ENCODE measurements at places on chromosomes 1 and 21. TPM values are rescaled to one million over a fixed set of nuclear protein-coding genes. Genes with fewer than 3 reads are reported as not detected.

DNA sequence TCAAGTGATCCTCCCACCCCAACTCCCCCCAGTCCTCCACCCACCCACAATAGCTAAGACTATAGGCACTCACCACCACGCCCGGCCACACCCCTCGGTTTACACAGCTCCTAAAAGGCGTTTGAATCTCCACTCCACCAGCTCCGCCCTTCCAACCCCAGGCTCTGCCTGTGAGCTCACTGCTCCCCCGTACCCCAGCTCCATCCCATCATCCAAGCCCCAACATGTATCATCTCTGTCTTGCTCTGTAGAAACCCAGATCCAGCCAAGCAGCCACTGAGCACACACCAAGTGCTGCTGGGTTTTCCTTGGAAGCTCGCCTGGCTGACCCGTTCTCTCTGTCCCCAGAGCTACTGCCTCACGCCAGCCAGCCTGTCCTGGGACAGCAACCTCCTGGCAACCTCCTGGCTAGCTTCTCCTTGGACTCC lies 12.0 kb upstream of the S100A2 start:
- DNase-seq, result no peak

DNA sequence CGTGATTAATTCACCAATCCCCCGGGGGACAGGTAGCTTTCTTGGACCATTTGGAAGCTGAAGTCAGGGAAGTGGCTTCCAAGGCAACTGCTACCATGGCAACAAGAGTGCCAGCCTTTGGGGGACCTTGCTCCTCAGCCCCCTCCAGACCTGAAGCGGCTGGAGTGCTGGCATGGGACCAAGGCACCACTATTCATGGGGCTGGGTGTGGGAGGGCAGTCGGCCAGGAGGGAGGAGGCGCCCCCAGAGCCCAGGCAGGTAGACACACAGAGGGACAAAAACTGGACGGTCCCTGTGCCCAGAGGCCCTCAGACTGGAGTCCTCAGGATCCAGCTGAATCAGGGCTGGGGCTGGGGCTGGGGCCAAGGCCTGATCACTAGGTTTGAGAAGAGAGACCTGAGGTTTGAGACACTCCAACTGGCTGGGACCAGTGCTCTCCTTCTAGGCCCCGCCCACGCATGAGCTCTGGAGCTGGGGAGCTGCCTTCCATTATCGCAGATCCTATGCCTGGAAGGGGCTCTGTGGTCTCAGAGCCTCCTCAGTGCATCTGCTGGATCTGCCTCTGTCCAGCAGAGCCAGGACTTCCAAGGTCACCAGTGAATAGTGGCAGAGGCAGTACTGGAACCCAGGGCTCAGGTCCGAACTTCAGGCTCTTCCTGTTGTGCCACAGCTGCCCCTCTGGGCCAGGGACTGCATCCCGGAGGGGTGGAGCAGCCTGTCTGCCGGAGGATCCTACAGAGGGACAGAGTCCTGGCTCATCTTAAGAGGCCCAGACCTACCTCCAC lies 3.3 kb upstream of the KNCN start:
- no peak for DNase-seq

DNA sequence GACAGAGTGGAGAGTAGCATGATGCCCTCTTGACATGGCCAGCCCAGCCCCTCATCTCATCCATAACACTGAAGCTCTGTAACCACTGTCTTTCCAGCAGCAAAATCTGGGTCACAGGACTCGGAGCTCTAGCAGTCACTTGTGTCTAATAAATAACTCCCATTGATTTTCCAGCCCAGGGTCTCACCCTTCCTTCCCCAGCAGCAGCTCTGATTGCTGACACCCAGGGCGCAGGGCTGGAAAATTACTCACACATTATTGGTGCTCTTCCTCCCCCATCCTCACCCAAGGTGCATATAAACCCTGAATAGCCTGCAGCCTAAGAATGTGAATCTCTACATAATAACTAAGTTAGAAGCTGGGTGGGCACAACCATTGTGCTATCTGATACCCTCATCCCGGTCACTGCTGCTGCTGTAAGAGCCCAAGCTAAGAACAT lies 21.1 kb upstream of the OR10J5 start:
- no peak for DNase-seq

DNA sequence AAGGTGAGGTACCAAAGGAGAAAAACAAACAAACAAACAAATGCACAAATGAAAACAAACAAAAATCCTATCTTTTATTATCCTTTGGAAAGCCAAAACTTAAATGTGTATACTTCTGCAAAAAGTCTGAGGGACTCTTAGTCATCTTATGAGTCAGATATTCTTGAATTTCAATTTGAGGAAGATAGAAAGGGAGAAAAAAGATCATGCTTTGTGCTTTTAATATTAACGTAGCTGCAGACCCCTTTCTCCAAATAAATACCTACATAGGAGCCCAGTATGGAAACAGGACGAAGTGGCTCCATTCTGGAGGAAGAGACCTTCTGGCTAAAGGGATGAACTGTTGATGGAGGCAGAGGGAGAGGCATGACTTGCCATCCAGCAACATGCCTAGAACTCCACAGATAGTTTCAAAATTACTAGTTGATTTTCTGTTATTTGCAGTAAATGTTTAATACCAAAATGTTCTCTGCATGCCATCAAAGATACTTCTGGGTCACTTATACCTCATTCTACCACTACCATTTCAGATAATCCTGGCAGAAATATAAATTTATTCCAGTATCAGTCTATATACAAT lies 25.4 kb downstream of the NUP210L start:
- DNase-seq, result peak; percentile 19

Gene NPR1
- total RNA-seq, result not detected

Gene CTBS
- total RNA-seq, result 7.1 TPM

DNA sequence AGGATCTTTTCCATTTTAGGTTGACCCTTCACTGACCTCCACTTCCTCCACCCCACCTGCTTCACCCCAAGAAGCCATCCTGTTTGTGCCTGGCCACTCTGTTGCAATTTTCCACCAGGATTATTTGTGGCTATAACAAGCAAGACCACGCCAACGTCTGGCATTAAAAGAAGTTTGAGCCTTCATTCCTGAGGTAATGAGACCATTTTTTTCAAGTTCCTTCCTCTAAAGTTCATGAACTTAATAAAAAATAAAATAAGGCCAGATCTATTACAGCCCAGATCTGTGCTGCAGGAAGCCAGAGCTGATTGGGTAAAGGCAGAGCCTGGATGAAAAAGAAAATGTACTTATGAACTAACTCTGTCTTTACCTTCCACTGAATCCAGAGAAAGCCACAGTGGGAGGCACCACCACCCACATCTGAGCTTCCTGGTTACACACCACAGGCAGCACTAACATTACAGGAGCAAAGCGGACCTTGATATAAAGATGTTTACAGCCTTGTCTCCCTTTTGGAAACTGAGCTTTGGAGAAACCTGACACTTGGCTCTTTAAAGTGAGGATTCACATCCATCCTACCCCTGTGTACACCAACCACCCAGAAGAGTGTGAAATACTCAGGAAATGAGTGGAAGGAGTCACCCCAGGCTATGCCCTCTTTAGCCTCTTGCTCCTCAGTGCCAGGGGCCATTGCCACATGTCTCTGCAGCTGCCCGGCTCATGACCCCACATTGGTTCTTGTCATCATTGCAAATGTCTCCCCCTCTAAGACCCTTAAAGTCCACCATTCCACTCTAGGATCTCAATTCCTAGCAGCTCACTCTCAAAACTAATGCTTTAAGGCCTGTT lies 293.6 kb downstream of the PLPP3 start:
- DNase-seq, result no peak

- no peak for DNase-seq
These were observed 28.4 kb downstream of the DISP3 start for GRCh38 chr1:11507309-11507708.

DNA sequence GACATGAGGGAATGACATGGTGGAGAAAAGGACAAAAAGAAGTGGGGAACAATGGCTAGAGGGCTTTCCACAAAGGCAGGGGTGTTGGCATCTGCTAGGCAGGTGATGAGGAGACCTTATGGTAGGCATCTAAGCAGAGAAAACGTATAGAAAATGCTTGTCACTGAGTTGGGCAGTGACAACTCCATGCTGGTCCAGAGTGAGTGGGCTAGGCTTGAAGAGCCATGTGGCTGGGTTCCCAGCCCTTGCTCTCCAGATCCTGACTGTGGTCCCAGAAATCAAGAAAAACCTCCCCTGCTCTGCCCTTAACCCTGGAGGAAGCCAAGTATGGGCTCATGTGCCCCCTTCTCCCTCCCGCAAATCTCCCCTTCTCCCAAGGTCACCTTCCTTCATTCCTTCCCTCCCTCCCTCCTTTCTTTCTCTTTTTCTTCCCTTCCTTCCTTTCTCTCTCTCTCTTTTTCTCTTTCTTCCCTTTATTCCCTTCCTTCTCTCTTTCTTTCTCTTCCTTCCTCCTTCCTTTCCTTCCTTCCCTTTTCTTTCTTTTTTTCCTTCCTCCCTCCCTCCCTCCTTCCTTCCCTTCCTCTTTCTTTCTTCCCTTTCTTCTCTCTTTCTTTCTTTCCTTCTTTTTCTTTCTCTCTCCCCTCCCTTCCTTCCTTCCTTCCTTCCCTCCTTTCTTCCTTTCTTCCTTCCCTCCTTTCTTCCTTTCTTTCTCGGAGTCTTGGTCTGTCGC lies 102.8 kb downstream of the NAV1 start:
- DNase-seq, result no peak

DNA sequence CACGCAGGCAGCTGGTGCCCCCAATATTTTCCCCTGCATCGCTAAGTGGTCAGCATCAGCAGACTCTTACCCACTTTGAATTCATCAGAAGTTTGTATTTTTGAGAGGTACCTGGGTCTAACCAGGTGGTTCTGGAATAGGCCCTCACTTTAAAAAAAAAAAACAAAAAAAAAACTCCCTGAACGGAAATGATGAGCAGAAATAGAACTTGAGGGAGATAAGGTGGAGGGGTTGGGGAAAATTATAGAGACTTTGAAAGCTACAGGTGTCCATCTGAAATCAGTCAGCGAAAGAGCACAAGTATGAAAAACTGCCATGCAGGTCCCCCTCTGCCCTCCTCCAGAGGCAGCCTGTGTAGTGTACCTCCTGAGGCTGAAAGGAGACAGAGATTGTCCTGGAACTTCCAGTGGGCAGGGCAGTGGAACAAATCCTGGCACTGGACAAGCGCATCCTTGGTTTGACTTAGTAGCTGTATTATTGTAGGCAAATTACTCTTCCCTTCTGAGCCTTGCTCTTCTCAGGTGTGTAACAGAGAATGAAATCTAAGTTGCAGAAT lies 1.2 kb downstream of the SLAMF7 start:
- no peak for DNase-seq

DNA sequence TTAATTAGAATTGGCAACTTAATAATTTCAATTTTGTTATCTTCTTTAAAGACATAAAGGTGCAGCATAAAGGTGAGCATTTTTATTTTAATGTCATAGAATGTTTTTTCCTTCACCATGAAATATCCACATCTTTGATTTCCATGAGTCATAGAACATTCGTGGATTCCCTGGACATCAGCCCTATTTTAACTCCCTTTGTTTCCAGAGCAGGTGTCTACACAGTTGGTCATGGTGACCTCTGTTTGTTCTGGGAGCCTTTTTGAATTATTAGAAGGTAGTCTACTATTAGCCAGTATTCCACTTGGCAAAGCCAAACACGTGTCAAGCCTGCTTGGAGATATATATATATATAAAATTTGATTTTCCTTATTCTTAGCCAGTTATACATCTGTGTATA lies 572.9 kb downstream of the LTN1 start:
- DNase-seq, result peak; percentile 39

Gene TNFRSF8
- 0.19 TPM for total RNA-seq

Gene PTPN7
- not detected for total RNA-seq

DNA sequence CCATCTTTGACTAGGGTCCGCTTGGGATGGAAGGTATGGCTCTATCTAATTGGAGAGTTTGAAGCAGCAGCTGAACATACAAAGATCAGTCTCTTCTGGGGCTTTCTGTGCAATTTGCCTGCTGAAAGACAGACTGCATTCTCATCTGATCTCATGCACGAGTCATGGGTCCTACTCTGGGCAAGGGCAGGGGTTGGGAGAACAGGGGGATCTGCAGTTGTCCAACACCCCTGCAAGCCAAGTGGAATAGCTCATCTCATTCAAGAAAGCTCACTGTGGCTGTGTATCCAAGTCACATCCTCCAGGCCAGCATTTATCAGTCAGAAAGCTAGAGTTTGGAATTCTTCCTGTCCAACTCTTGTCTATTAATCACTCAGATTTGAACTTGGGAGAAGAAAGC lies 177.2 kb upstream of the C8B start:
- DNase-seq, result no peak

GRCh38 chr1:110628323-110629105 lies 22.4 kb upstream of the KCNA2 start:
- DNase-seq, result no peak

- peak; percentile 17 for DNase-seq
These were observed 43.5 kb downstream of the PROX1 start for GRCh38 chr1:214031267-214031650.

Gene ST6GALNAC5
- 7.3 TPM for total RNA-seq

Gene LCE1D
- total RNA-seq, result not detected

DNA sequence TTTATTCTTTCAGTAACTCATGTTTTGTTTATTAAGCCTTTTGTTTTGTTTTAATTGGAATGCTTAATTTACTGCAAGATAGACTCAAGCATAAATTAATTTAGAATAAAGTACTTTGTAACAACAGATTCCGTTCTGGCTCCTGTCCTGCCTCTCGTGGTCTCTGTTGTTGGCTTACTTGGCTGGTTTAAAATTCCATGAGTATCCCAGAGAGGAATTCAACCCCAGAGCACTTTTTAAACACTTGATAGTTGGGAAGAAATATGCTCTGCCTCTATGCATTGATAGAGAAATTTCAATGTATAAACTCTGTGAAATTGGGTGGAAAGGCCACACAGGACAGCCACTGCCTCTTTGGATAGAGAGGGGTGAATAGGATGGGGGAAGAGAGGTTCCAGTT lies 89.7 kb downstream of the ATP5PO start:
- peak; percentile 51 for DNase-seq

Gene PSRC1
- 60.4 TPM for total RNA-seq

DNA sequence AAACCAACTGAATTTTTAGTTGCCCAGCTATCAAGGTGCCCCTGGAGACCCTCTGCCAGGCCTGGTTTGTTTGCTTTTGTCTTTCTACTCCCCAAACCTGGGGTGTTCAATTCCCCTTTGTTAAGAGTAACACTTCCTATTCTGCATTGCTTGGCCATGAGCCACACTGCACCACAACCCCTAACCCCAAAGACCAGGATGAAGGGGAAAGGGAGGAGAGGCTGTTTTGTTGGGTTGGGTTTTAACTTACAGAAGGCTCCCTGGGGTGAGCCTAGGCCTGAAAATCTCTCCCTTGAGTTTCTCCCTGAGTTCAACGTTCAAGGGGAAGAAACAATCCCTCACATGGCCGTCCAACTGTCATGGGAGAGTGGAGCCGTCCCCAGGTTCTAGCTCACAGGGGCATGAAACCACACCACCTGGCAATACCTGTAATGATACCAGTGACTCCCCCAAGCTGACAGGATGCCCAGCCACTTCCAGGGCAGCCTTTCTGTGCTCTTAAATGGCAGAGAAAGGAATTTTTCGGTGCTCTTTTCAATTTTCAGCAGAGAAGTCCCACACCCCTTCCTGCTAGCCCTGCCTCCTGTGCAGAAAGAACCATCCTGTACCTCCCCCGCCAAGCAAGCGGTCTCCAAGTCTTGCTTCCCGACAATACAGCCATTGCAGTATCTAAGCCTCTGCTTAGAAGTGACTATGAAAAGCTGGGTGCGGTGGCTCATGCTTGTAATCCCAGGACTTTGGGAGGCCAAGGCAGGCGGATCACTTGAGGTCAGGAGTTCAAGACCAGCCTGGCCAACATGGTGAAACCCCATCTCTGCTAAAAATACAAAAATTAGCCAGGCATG lies 14.9 kb downstream of the SLC45A3 start:
- DNase-seq, result no peak

Gene SLC1A7
- not detected for total RNA-seq
